Sigmoid colon (tissue), 7 donors: ENCODE measurements at places on chromosomes 16 and 17. TPM values are rescaled to one million over a fixed set of nuclear protein-coding genes. Genes with fewer than 3 reads are reported as not detected.

- no peak for DNase-seq
These were observed 17.9 kb downstream of the GABARAPL2 start for GRCh38 chr16:75584108-75584507.

- DNase-seq = peak; percentile 54
These were observed 1.3 kb upstream of the CPSF4L start for GRCh38 chr17:73262676-73263642.

GRCh38 chr16:58415003-58415402 lies 22.7 kb downstream of the GINS3 start:
- DNase-seq = no peak

DNA sequence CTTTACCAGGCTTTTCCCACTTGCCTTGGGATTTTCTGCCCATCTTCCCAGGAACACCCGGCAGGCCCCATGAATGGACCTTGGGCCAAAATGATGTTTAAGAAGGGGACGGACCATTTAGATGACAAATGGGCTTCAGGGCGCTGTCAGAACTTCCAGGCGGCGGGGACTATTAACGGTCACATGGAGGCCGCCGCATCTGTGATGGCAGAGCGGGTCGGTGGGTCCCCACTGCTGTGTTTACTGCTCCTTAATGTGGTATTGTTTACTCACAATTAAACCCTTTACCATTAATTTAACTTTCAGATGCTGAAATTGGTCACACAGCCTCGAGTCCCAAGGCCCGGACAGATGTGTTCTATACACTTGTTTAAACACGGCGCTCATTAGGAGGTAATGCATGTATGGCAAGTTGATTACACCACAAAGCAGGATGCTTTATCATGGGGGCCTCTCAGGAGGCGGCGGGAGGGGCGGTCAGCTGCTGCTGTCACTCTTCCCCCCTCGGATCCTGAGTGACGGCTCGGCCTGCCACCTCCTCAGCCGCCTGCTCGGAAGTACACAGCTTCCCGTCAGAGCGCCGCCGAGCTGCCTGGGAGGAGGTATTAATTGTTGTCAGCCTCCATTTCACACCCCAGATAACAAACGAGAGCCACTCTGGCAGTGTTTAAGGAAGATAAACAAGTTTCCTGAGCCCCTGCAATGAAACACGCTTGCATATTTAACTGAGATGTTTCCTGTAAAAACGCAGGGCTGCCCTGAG lies 83.9 kb upstream of the IRX3 start:
- DNase-seq = no peak

- DNase-seq = no peak
These were observed 11.5 kb upstream of the KRT38 start for GRCh38 chr17:41452281-41452680.

DNA sequence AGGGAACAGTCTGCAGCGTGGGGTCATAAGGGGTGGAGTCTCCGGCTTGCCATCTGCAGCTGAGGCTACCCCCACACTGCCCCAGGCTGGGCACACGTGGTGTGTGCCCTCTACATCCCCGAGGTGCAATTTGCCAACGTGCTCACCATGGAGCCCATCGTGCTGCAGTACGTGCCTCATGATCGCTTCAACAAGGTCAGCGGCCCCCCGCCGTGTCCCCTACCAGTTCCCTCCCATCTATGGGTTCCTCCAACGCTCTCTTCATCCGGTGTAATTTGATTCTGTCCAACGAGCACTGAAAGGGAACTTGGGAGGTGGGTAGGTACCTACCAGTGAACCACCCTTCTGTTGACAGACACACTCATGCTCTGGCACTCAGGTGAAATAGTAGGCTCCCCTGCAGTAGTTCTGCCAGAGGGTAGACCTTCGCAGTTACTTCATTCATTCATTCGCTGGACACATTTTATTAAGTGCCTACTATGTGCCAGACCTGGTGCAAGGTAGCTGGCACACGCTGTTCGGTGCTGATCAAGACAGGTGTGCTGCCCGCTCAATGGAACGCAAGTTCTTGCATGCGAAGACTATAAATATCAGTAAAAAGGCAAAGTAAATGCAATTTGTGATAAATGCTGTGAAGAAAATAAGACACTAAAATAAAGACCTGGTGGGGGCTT lies 2.7 kb downstream of the MLLT6 start:
- DNase-seq = no peak

DNA sequence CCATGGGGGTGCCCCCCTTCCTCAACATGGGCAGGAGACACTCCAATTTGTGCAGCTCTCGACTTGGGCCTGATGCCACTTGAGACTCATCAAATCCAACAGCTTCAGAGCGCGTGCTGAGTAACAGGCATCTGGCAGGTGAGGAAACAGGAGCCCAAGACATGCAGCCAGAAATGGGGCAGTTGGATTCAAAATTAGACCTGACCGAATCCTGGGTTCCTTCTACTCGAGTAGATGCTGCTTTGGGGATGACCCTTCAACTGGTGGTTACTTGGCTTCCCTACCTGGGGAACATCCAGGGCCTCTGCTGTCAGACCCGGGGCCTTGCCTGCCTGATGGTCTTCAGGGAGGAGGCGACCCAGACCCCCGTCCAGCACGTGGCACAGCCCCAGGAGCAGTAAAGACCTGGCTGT lies 488 bp upstream of the NTN3 start:
- DNase-seq = no peak

DNA sequence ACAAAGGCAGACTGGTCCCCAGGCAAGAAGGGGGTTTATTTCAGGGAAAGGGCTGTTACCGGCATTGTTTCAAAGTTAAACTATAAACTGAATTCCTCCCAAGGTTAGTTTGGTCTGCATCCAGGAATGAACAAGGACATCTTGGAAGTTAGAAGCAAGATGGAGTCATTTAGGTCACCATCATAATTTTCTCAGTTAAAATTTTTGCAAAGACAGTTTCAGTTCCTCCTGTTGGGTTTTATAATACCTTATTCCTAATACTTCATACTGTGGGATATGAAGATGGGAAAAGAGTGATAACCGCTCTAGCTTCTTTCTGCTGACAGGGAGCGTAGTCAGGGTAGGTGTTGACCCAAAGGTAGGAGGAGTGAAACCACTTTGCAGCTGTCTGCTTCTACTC lies 24.8 kb downstream of the PMM2 start:
- no peak for DNase-seq

DNA sequence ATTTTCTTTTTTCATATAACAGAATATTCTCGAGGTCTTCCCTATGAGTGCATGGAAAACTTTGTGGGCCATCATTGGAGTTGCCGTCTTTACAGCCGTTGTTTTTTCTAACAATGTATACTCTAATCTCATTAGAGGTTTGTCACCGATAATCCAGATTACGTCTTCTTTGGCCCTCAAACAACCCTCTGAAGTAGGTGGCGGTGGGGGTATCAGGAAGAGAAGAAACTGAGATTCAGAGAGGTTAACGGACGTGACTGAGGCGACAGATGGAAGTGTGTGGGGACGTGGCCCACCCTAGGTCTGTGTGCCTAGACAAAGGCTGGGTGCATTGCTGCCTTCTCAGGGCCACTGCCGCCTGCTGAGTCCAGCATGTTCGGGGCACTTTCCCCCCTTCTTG lies 63.7 kb downstream of the RPTOR start:
- DNase-seq = no peak

GRCh38 chr16:65745-66144 lies 6.7 kb downstream of the RHBDF1 start:
- peak; percentile 90 for DNase-seq

- no peak for DNase-seq
These were observed 390.4 kb downstream of the UTP18 start for GRCh38 chr17:51650772-51651171.

GRCh38 chr17:36645422-36645821 lies 44.0 kb downstream of the MRM1 start:
- no peak for DNase-seq

GRCh38 chr17:73489333-73489732 lies 154.9 kb downstream of the SDK2 start:
- DNase-seq = no peak

GRCh38 chr16:50526796-50527195 lies 21.4 kb upstream of the NKD1 start:
- DNase-seq = no peak

GRCh38 chr16:4879049-4879448 lies 31.8 kb downstream of the UBN1 start:
- no peak for DNase-seq

- no peak for DNase-seq
These were observed 716 bp downstream of the TK1 start for GRCh38 chr17:78185981-78186691.

GRCh38 chr17:40345161-40345993 lies 19.2 kb downstream of the GJD3 start:
- DNase-seq = peak; percentile 85

KCNJ18 gene
- not detected for total RNA-seq

ABCA9 gene
- 35.7 TPM for total RNA-seq

EIF3C gene
- 165 TPM for total RNA-seq

KCTD19 gene
- not detected for total RNA-seq

WFDC1 gene
- 173 TPM for total RNA-seq

KRTAP16-1 gene
- not detected for total RNA-seq

TP53TG3B gene
- total RNA-seq = not detected
